ENCODE measurements at places on chromosomes 12 and 14. TPM values are rescaled to one million over a fixed set of nuclear protein-coding genes. Genes with fewer than 3 reads are reported as not detected.
A peak's percentile ranks its signal among the peaks of the same experiment; 100 is the strongest.

The CLEC12A gene
- not detected for total RNA-seq

The KRT3 gene
- not detected for total RNA-seq

The BIN2 gene
- not detected for total RNA-seq

The C12orf42 gene
- total RNA-seq, result not detected

The KLRF1 gene
- not detected for total RNA-seq

The FSCB gene
- total RNA-seq, result not detected

The PPP1R36 gene
- total RNA-seq, result not detected

The LRRC43 gene
- total RNA-seq, result not detected

The TMEM179 gene
- not detected for total RNA-seq

The KLC1 gene
- 63.5 TPM for total RNA-seq

DNA sequence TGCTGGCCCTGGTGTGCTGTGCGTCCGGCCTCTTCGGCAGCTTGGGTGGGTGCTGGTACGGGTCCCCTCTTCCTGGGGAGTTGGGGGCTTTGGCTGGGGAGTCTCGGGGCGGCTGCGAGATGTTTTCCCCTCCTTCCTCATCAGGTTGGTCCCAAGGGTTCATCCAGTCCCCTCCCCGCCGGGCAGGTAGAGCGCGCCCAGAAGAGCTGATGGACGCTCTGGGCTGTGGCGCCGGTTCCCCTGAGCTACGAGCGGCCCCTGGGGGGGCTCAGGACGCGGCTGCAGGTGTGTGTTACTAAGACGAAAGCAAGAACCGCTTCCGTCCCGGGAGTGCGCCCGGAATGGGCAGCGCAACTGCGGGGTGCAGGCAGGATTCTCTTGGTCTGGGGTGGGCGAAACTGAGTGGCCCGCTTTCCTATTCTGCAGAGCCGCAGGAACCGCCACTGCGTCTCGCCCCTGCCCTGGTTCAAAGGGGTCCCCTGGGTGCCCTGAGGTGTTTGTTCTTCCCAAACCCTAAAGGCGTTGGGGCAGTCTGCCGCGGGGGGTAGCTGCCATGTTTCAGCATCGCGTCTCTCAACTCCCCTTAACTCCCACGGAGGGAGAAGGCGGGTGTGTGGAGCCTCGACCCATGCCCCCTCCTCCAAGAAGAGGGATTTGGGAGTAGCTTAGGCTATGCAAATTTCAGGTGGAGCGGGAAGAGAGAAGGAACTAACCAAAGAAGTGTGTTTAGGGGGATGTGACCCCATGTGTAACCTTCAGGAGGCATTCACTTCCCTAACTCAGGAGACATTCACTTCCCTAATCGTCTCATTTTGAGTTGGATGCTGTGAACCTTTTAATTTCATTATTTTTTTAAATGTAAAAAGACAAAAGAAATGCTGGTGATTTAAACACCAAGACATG is 1.2 kb downstream of the SLC24A4 start:
- no peak overlapping the region for H3K27ac ChIP-seq
- DNase-seq, result no peak
- H3K36me3 ChIP-seq, result no peaks in the 10 kb centered on the region
- peaks cover 13% of the 10 kb centered on the region for H3K27me3 ChIP-seq
- no peaks in the 10 kb centered on the region for H3K4me1 ChIP-seq
- H3K4me3 ChIP-seq, result no peak overlapping the region

GRCh38 chr12:22529281-22530060 is 14.9 kb downstream of the C2CD5 start:
- no peaks in the 10 kb centered on the region for H3K4me1 ChIP-seq
- no peak overlapping the region for H3K4me3 ChIP-seq
- H3K27ac ChIP-seq, result no peak overlapping the region
- H3K27me3 ChIP-seq, result no peaks in the 10 kb centered on the region

DNA sequence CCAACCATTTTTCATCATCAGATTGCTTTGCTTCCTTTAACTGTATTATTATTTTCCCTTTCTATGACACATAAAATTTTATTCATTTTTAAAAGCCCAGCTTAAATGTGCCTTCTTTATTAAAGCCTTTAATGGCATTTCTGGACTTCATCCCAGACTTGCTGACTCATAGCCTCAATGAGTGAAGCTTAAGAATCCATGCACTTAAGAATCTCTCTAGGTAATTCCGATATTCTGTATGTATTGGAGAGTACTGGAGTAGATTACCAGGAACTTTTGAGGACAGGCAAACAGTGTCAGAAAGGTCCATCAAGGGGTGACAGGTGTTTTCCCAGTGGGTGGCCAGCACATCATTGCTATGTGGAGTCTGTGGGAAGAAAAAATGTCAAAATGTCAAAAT is 107.9 kb downstream of the PTPRQ start:
- H3K4me3 ChIP-seq, result no peak overlapping the region
- no peaks in the 10 kb centered on the region for H3K4me1 ChIP-seq
- H3K27ac ChIP-seq, result no peak overlapping the region

DNA sequence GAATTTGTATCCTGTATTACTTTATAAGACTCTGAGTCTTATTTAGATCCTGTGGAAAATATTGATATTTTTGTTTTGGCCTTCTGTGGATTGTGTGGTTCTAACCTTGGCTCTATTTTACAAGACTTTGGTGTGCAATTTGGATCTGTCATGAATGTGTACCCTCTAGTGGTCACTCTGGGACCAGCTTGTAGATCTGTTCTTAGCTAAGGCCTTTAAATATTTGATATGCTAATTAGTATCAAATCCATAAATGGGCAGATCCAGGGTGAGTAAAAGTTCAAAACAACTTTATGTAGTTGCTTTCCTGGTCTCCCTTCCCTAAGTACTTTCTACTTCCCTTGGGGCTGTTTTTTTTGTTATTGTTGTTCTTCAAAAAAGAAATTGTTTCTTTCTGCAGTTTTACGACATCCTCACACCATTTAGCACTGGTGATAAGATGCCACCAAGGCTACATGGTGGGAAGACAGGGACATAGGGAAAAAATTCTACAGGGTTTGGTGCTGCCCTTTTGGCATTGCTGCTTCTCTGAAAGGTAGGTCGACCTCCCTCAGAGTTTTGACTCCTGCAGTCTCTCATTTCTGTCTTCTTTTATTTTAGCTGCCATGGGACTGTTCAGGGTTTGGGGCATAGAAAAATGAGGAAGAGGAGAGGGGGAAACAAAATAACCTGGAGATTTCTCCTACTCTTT is 238.5 kb downstream of the GPHN start:
- H3K27me3 ChIP-seq, result no peaks in the 10 kb centered on the region
- H3K27ac ChIP-seq, result no peak overlapping the region
- H3K4me3 ChIP-seq, result no peak overlapping the region
- DNase-seq, result peak; percentile 12
- no peaks in the 10 kb centered on the region for H3K4me1 ChIP-seq

DNA sequence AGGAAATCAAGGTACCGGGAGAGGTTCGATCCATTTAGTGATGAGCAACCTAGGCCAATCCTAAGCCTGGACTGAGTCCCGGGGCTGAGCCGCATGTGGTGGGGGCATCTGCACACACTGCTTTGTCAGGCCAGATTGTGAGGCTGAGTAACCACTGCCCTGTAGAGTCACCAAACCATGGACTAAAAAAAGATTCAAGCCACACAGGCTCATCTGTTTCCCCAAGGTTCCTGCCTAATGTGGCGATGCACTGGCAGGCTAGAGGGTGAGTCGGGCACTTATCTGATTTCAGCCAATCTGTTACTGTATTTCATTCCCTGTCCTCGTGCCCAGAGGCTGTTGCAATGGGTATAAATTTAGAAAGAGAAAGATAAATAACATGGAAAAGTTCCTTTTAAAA is 140.8 kb downstream of the TTC7B start:
- no peaks in the 10 kb centered on the region for H3K36me3 ChIP-seq
- H3K4me1 ChIP-seq, result no peaks in the 10 kb centered on the region
- no peak for DNase-seq
- no peak overlapping the region for H3K27ac ChIP-seq
- no peaks in the 10 kb centered on the region for H3K27me3 ChIP-seq

GRCh38 chr12:85956081-85956480 is 82.0 kb downstream of the NTS start:
- no peak overlapping the region for H3K4me3 ChIP-seq
- H3K4me1 ChIP-seq, result no peaks in the 10 kb centered on the region
- no peak overlapping the region for H3K27ac ChIP-seq
- H3K36me3 ChIP-seq, result no peaks in the 10 kb centered on the region

DNA sequence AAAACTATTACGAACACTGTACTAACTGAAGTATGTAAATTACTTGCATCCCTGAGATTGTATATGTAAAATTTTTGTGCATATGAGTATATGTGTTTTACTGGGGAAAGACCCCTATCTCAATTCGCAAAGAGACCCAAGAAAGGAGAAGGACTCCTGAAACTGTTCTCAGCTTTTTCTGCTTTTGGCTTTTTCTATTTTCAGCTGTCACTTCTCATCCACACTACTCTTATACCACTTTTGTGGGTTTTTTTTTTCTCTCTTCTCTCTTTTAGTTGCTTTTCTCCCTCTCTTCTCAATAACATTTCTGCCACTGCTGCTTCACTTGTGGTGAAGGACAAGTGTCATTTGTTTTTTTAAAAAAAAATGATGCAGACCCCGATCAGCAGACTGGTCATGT is 39.8 kb downstream of the NIN start:
- H3K27me3 ChIP-seq, result no peaks in the 10 kb centered on the region
- H3K4me3 ChIP-seq, result no peak overlapping the region
- H3K27ac ChIP-seq, result no peak overlapping the region
- DNase-seq, result no peak
- no peaks in the 10 kb centered on the region for H3K36me3 ChIP-seq

- H3K4me3 ChIP-seq, result no peak overlapping the region
- peaks cover 7% of the 10 kb centered on the region for H3K27me3 ChIP-seq
- no peaks in the 10 kb centered on the region for H3K36me3 ChIP-seq
Observed at GRCh38 chr14:101134851-101135433, 231.4 kb upstream of the RTL1 start.

DNA sequence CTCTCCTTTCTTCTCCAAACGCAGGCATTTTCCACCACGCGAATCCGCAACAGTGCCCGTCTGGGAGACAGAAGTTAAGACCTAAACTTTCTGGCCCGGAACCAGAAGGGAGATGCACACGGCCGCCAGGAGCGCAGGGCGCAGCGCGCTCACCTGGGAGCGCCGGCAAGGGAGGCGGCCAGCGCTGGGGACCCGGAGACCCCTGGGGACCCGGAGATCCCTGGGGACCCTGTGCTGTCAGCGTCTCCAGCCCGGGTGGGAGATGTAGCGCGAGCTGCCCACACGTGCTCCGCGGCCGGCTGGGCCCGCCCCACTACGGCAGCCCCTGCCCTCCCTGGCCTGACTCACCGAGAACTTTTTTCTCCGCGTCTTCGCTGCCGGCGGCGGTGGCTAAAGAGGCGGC is 620 bp downstream of the YBX3 start:
- peak; percentile 19 for DNase-seq
- H3K4me3 ChIP-seq, result peak overlapping the region; percentile 99
- peak overlapping the region; percentile 80 for H3K27ac ChIP-seq
- H3K36me3 ChIP-seq, result peaks cover 9% of the 10 kb centered on the region

- H3K4me1 ChIP-seq, result peaks cover 77% of the 10 kb centered on the region
- H3K27ac ChIP-seq, result no peak overlapping the region
- no peak for DNase-seq
Observed at GRCh38 chr12:24027352-24027751, 77.9 kb upstream of the SOX5 start.

DNA sequence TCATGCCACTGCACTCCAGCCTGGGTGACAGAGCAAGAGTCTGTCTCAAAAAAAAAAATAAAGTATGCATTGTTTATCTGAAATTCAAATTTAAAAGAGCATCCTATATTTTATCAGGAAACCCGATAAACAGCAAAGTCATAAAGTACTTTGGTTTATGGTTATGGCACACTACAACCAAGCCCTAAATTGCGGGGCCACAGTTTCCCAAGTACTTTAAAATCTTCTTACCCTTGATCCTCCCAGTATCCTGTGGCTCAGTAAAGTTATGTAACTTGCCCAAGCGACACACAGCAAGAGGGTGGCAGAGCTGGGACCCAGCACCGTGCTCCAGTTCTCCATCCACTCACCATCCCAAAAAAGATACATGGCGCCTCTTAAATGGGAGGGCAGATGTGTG is 35.2 kb downstream of the KSR2 start:
- no peak overlapping the region for H3K4me3 ChIP-seq
- no peak for DNase-seq
- no peaks in the 10 kb centered on the region for H3K36me3 ChIP-seq

DNA sequence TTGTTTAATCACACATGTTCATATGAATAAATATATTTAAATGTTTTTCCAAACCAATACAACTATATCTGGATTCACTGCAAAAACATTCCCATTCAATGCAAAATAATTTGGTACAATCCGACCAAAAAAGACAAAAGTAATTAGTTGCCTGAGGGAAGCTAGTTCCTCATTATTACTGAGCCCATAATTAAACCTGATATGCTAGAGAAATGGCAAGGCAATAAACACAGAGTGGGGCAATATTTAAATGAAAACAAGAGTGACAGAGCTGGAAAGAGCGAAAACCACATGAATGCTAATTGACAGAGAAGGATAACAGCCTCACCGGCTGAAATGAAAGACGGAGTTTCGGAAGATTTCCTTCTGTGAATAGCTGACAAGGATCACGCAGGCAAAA is 82.6 kb downstream of the TMCC3 start:
- no peaks in the 10 kb centered on the region for H3K36me3 ChIP-seq
- no peak for DNase-seq
- no peak overlapping the region for H3K27ac ChIP-seq

- H3K36me3 ChIP-seq, result no peaks in the 10 kb centered on the region
- H3K27ac ChIP-seq, result no peak overlapping the region
- no peak for DNase-seq
- H3K4me3 ChIP-seq, result no peak overlapping the region
Observed at GRCh38 chr12:88725592-88726143, 145.4 kb upstream of the KITLG start.

DNA sequence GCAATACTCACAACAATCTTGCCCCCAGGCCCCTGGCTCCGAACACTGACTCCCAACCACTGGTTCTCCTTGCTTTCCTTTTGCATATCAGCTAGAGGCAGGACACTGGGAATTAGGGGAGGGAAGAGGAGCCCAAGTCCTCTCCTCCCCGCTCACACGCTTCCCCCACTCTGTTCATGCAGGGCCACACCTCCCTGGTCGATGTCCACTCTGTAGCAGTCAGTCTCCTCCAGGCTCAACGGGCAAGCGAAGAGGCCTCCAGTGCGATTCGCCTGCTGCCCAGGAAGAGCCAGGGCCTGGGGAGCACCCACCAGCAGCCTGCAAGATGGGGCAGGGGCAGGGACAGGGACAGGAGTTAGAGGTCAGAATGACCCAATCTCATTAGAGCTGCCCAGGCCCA is 4.8 kb downstream of the ITGA7 start:
- H3K4me1 ChIP-seq, result peaks cover 85% of the 10 kb centered on the region
- H3K27me3 ChIP-seq, result peaks cover 8% of the 10 kb centered on the region
- H3K4me3 ChIP-seq, result no peak overlapping the region
- H3K27ac ChIP-seq, result no peak overlapping the region

GRCh38 chr12:128259556-128260070 is 7.4 kb upstream of the TMEM132C start:
- no peaks in the 10 kb centered on the region for H3K4me1 ChIP-seq
- no peak overlapping the region for H3K4me3 ChIP-seq
- H3K27ac ChIP-seq, result no peak overlapping the region
- H3K27me3 ChIP-seq, result no peaks in the 10 kb centered on the region
- peak; percentile 24 for DNase-seq

- no peak overlapping the region for H3K4me3 ChIP-seq
- DNase-seq, result no peak
- H3K27me3 ChIP-seq, result no peaks in the 10 kb centered on the region
- H3K27ac ChIP-seq, result no peak overlapping the region
Observed at GRCh38 chr14:97641827-97642226, 844.6 kb downstream of the VRK1 start.

Measured in HepG2 (cell line).